ENCODE measurements at places on chromosomes 4 and X.

- DNase-seq: no peak
These were observed 157.4 kb downstream of the TET2 start for GRCh38 chr4:105304085-105304484.

DNA sequence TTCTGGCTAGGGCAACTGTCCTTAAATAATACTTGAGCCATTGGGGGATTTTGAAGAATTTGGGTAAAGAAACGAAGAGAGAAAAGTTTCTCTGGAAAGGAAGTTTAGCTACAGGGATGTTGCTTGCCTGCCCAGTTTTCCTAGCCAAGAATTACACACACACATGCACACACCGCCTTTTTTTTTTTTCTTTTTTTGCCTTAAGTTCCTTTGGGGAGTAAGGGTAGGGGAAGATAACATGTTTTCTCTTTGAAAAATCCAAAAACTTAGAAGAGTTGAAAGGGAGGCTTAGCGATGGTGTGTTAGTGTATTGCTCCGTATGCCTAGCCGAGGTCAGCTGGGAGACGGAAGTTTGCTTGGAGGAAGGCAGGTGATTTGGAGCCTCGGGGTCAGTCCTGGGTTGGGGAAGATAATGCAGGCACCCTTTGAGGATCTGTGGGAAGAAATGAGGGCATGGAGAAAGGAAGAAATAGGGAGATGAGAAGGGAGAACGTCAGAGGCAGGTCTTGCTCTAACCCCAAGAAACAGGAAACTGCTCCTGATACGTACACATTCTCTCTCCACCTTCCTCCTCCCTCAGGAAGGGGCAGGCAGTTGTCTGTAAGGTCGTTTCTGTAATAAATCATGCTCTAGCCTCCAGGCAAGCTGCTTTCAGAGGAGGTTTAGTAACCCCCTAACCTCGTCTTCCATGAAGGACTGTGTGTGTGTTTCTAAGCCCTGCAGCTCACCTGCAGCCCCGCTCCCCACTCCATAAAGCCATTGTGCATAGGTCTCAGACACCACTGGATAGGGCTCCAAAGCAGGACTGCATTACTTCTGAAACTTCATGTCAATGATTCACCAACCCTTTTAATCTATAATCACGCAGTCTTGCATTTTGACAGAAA lies 10.5 kb downstream of the KLF3 start:
- peak; percentile 24 for DNase-seq

DNA sequence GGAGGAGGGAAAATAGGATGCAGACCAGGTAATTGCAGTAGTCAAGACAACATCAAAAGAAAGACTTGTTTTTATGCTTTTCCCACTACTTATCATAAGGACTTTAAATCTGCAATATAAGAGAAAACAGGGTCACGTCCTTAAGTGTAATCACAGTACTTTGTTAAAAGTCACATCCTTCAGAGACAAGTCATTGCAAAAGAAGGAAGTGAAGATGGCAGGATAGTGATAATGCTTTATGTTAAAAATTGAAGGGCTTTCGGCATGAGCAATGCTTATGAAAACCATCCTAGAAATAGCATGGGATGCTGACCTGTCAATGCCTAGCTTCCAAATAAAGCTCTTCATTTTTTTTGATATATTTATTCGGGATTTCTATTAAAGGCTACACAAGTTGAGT lies 110.2 kb upstream of the TENM3 start:
- DNase-seq: peak; percentile 18

GRCh38 chrX:38548508-38548907 lies 12.8 kb upstream of the TSPAN7 start:
- no peak for DNase-seq

DNA sequence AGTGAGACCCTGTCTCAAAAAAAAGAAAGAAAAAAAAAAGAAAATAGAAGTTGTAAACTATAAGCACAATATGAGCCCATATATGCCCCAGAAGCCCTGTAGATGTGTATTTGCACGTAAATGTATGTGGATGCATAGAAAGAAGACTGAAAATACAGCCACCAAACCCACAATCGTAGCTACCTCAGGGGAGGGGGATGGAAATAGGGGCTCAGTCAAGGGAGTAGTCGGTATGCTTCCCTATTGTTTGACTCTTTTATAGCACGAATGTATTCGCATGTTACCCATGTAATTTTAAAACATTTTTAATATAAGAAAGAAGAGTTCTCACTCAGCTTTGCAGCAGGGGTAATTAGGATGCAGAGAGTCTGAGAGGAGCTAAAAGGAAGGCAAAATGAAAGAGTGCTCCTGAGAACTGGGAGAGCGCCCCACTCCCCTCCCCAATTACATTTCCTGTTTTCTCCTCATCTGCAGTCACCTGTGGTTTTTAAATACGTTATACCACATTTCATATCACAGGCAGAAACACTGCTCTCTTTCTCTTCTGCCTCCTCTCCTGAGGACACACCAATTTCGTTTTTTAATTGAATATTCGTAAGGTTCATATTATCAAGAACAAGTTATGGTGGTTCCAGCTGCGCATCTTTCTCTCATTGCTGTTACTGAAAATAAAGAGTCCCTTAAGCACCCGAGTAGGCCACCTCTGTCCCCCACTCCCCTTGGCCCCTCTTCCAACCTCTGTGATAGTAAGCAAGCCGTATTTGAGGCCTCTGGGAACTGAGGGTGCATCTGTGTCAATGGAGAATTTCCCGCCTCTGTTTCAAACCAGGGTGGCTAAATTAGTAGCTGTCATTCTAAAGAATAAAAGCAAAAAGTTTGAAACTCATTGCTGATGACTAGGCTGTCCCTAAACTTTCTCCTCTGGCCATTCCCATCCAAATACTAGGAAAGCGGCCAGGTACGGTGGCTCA lies 10.7 kb downstream of the SEPTIN6 start:
- DNase-seq: no peak

- peak; percentile 6 for DNase-seq
These were observed 305.9 kb upstream of the HAND2 start for GRCh38 chr4:173835903-173836302.

GRCh38 chrX:42955349-42955748 lies 177.4 kb upstream of the PPP1R2C start:
- DNase-seq: no peak

GRCh38 chrX:6558979-6559378 lies 24.1 kb upstream of the VCX3A start:
- DNase-seq: no peak

GRCh38 chrX:110401135-110401534 lies 42.5 kb downstream of the RTL9 start:
- no peak for DNase-seq

DNA sequence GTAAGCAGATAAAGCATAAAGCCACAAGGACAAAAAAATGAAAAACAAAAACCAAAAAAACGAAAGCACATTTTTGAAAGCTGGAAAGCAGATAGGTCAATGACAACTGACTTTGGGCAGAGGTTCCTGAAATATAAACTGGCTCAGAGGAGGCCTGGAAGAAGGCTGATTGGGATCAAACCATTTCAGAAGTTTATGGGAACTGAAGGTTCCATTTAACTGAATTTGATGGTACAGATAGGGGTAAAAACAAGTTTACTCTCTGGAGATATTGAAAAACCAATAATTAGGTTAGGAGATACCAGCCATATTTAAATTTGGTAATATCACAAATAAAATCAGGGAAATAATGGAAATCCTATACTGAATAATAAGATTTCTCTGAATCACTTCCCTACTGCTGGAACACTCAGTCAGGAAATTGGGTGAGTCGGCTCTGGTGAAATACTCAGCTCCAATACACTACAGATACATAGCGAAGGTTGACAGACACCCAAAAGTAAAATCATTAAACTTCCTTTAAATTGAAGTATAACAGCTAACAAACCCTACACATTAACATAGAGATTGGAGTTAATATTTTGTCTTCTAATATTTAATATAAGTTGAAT lies 1584.3 kb downstream of the STIM2 start:
- peak; percentile 35 for DNase-seq

- no peak for DNase-seq
These were observed 61.7 kb upstream of the STX18 start for GRCh38 chr4:4603592-4603991.

DNA sequence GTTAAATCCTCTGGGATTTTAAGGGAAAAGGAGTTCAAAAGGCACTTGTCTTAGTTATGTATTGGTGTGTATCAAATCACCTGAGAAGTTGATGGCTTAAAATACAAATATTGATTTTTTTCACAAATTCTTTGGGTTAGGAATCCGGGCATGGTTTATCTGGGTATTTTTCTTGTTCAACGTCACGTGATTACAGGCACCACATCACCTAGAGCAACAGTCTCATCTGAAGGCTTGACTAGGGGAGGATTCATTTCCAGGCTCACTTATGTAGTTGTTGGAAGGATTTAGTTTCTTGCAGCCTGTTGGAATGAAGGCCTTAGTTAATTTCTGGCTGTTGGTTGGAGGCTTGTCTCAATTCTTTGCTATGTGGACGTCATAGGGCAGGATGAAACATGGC lies 326.1 kb downstream of the STIM2 start:
- DNase-seq: no peak

DNA sequence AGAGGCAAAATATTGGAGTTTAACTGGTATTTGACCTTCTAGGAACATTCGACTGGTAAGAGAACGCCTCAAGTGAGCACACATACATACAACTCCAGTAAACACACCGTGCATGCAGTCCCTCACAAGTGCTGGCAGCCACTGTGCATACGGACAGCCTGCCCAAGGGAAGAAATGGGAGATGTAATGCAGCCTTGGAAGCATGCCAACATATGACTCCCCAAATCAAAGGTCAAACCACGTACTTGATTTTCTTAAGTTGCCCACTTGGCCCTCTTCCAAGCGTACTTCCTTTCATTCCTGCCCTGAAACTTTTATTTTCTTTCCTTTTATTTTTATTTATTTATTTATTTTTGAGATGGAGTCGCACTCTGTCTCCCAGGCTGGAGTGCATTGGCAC lies 206.6 kb downstream of the SPRY1 start:
- peak; percentile 32 for DNase-seq

DNA sequence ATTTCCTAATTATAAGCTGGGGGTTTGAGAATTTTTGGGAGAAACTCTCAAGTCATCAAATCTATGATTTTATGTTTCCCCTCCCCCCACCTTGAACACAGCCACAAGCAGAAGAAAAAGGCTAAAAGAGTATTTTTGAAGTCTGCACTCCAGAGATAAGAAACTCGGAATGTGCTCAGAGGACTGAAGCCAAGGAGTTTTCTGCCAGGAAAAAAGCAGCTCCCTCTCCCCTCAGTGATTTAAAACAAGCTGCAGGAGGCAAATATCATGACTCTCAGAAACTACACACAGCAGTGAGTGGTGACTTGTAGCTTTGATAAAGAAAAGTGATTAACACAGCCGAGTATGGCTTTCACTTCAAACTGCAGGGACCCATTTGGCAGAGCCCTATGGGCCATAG lies 800.2 kb upstream of the FTHL17 start:
- DNase-seq: no peak

- peak; percentile 14 for DNase-seq
These were observed 74.3 kb downstream of the SNX25 start for GRCh38 chr4:185283723-185284122.

GRCh38 chr4:106565727-106566126 lies 197.1 kb upstream of the GIMD1 start:
- DNase-seq: no peak

- DNase-seq: no peak
These were observed 1131.5 kb downstream of the PCDH18 start for GRCh38 chr4:136400829-136401228.

- peak; percentile 44 for DNase-seq
These were observed 162.4 kb downstream of the WDFY3 start for GRCh38 chr4:84804136-84804535.

DNA sequence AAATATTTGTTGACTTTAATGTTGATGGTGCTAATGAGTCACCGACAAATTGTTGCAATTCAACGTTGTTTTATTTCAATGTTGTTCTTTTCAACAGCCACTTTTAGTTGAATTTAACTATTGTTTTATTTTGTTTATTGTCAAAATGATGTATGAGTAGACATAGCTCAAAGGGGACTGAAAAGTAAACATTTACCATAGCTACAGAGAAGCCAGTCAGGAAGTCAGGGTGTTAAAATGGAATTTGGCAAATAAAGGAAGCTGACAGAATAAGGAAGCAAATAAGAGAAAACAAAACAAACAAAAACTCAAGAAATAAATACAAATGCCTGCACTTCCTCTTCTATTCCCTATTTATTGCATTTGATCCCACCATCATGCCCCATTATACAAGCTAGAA lies 648.4 kb upstream of the HTR2C start:
- no peak for DNase-seq

DNA sequence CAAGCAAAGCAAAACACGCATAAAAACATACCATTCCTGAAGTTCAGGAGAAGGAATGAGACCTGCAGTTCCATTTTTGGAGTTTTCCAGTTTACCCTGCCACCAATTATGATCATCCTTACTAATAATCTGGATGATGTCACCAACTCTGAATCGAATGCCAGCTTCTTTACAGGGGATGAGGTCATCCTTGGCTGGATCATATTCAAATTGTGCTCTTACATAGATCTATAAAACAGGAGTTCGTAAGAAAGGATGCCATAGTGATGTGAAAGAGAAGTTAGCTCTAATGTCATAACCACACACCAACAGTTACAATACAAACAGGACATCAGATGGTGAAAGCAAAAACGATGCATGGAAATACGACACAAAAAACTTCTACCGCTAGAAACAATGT lies 106.5 kb downstream of the NYX start:
- DNase-seq: peak; percentile 49

DNA sequence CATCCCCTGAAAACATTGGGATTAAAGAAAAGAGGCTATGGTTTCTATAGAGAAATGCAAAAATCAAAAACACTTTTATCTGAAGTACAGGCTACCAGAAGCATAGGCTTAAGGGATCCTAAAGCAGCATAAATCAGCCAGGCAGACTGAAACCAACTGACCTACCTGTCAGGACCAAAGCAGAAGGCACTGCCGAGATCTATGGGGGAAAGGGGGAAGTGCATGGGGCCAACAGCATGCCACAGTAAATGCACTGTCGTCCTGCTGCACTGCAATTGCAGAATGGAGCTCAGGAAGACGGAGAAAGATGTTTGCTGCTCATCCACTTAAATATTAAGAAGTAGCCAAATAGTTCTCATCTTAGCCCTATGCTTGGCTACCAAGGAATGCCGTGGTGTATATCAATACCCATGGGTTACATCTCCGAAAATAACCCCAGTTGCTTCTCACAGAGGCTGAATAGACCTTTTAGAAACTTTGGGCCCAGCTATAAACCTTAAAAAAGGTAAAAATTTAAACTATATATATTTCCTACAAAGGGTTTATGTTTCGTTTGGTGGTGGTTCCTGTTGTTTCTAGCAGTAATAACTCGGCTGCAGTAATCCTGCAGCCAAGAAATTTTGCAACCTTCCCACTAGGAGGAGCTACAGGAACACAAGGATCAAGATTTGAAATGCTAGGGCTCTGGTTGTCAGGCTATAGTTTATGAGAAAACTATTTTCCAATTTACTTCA lies 312.2 kb upstream of the DIAPH2 start:
- peak; percentile 64 for DNase-seq

GRCh38 chr4:1253831-1254230 lies 4.9 kb upstream of the CTBP1 start:
- no peak for DNase-seq

- no peak for DNase-seq
These were observed 112.3 kb upstream of the LIMCH1 start for GRCh38 chr4:41425650-41426049.

GRCh38 chrX:39766085-39766726 lies 331.6 kb downstream of the BCOR start:
- no peak for DNase-seq

- DNase-seq: peak; percentile 9
These were observed 4.0 kb upstream of the C4orf17 start for GRCh38 chr4:99506781-99507180.

All from EH (cell line).